ENCODE measurements at places on chromosomes 3 and 15. TPM values are rescaled to one million over a fixed set of nuclear protein-coding genes. Genes with fewer than 3 reads are reported as not detected.

The SIDT1 gene
- 1.3 TPM for total RNA-seq

GRCh38 chr3:52197499-52197841, 490 bp upstream of the ALAS1 start:
- no peak for DNase-seq

DNA sequence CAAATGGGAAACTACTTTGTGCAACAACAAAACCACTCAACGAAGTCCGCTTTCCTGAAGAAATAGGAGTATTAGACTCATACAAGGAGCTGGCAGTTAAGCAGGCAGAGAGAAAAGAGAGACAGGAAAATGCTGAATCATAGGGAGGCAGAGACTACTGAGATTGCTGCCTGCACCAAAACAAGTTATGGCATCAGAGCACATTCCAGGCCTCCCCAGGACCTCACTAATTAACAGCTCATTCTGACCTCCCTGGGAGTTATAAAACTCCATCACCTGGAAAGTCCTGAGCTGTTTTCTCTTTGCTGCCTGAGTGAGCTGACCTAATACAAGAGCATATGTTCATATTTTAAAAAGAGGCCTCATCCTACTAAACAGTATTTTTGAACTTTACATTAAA, 741.0 kb downstream of the MCTP2 start:
- peak; percentile 60 for DNase-seq

GRCh38 chr15:37057831-37058230, 42.5 kb downstream of the MEIS2 start:
- DNase-seq, result no peak

The TFRC gene
- total RNA-seq, result 70.4 TPM

The ALG1L2 gene
- not detected for total RNA-seq

The PXK gene
- 12.4 TPM for total RNA-seq

The EXD1 gene
- under 0.01 TPM for total RNA-seq

DNA sequence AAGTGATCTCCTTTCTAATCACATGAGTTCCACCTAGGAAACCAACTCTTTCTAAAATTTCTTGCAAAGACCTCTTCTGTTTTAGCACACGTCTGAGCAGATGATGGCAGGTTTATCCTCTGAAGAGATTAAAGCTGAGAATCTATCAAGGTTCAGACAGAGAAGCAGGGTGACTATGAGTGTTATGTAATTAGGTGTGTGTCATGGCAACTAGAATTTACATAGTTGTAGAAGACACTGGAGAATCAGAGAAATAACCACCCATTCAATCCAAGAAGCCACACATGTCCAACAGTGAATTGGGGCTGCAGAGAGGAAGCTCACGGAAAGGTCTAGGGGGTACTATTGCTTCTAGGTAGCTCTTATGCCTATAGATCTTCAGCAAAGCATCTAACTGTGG, 600.5 kb downstream of the PYDC2 start:
- DNase-seq, result no peak

- DNase-seq, result no peak
Measured at GRCh38 chr3:102810937-102811336, 376.1 kb downstream of the ZPLD1 start.

- DNase-seq, result no peak
Measured at GRCh38 chr3:14969671-14970070, 22.3 kb downstream of the NR2C2 start.

DNA sequence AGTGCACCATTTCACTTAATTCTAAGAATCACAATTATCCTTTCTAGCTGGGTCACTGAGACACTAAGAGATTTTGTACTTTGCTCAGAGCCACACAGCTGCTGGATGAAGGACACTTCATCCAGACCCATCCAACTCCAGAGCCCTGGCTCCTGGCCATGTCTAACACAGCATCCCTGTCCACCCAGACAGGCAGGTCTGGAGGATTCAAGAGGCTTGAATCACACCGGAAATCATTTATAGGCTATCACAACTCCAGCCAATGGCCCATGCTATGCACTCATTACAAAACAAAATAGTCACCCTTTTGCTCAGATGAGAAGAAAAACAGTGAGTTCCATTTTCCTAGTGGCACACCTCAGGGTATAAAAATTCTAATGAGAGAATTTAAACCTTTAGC, 198.2 kb upstream of the LMCD1 start:
- DNase-seq, result peak; percentile 8

The GRK7 gene
- not detected for total RNA-seq

The CHRNA5 gene
- total RNA-seq, result 1.3 TPM

The CAMK2N2 gene
- not detected for total RNA-seq

- DNase-seq, result no peak
Measured at GRCh38 chr3:6779140-6779539, 81.8 kb upstream of the GRM7 start.

The MCF2L2 gene
- total RNA-seq, result 0.26 TPM

The SERPINI2 gene
- not detected for total RNA-seq

The DGKG gene
- not detected for total RNA-seq

GRCh38 chr3:109707617-109708016, 370.3 kb upstream of the DPPA4 start:
- no peak for DNase-seq

The TTLL13 gene
- under 0.01 TPM for total RNA-seq

The LNP1 gene
- total RNA-seq, result 1.1 TPM

The NR2E3 gene
- 0.26 TPM for total RNA-seq

DNA sequence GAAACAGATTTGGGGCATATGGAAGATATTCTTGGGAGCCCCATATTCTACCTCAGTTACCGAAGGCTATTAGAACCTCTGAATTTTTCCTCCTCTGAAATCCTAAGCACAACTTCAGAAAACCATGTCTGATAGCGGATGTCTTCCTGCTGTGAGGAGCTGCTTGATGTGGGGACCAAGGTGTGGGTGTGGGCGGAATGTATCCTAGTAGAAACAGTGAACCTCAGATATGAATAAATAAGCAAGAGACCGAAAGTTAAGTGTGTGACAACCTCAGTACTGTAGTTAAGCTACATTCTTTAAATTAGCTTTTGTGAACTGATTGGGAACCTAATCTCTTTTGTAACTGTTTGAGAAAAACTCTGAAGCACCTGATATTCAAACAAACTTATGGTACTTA, 46.9 kb downstream of the SENP2 start:
- DNase-seq, result no peak

The ITGA11 gene
- total RNA-seq, result 0.53 TPM
